CD14-positive monocyte (primary cell): ENCODE measurements at places on chromosomes 7 and 10.

GRCh38 chr10:14753441-14753840 is 21.3 kb downstream of the FAM107B start:
- no peak for DNase-seq

GRCh38 chr7:54097886-54098285 is 444.3 kb upstream of the VSTM2A start:
- no peak for DNase-seq

DNA sequence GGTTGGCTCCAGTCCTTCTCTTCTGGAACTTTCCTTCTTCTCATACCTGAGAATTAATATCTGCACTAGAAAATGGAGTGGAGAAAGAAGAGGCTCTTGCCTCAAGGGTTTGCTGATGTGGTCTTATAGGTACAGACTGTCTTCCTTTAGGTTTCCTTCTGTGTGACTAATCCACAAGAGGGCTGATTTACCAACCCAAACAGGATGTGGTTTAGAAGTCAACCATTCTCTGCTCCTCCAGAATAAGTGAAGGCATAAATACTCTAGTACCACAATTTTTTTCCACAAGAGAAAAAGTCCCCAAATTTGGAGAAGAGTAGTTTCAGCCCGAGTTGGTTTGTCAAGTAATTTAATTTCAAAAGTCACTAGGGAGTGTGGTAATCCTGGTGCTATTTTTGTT is 85.8 kb downstream of the NRP1 start:
- peak; percentile 52 for DNase-seq

DNA sequence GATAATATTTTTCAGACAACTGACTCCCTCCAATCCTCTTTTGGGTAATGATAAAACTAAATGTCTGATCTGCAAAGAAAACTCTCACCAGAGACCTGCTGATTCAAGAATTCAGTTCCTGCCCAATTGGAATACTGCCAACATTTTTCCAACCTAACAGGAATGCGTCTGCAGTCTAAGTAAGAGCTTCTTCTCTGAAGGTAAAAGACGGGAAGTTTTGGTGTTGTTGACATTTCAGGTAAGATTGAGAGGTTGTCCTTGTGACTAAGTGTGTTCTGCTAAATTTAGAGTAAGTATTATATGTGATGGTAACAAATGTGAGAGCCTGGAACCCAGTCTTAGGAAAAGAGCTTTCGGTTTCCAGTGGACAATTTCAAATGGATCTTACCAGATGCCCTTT is 17.6 kb downstream of the IFIT5 start:
- no peak for DNase-seq

- DNase-seq: no peak
Observed at GRCh38 chr10:102744374-102745051, 765 bp downstream of the WBP1L start.
